ENCODE measurements at places on chromosomes 12 and 14.

DNA sequence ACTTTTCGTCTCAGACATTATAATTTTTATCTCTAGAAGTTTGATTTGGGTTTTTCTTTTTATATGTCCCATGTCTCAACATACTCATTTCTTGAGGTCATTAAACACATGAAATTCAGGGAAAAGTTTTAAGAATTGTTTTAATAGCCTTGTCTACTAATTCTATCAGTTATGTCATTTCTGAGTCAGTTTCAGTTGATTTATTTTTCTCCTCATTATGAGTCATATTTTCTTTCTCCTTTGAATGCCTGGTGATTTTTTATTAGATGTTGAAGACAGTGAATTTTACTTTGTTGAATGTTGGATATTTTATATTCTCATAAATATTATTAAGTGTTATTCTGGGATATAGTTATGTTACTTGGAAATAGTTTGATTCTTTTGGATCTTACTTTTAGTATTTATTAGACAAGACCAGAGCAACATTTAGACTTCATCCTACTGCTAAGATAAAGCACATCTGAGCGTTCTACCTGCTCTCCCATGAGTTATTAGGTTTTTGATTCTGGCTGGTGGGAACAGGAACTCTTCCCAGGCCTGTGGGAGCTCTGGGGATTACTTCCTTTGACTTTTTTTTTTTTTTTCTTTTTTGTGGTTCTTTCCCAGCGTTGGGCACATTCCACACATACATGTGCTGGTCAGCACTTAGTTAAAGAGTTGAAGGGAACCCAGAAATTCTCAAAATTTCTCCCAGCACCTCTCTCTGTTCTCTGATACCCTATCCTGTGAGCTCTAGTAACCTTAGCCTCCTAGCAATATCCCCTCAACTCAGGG lies 1157.7 kb downstream of the BCL11B start:
- DNase-seq: peak; percentile 64

DNA sequence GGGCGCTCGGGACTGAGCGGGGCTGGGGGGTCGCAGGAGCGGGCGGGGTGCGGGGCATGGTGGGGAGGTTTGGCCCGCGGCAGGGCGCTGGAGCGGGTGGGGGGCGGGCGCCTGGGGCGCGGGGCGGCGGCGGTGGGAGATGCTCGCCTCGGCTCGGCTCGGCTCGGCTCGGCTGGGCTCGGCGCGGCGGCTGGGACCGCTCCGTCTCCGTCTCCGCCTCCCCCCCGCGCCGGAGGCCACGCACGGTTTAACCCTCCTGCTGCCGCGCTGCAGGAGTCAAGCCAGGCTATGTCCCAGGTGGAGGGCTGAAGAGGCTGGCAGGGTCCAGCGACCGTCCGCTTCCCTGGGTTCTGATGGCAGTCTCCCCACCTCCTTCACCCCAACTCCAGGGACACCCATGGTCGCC lies at the start of gene PIANP:
Gene PIANP (minus strand): TSS at position 170 of the 406 bp plus-strand sequence. CDS start 2,754 bp downstream, outside the sequence.
- DNase-seq: no peak

DNA sequence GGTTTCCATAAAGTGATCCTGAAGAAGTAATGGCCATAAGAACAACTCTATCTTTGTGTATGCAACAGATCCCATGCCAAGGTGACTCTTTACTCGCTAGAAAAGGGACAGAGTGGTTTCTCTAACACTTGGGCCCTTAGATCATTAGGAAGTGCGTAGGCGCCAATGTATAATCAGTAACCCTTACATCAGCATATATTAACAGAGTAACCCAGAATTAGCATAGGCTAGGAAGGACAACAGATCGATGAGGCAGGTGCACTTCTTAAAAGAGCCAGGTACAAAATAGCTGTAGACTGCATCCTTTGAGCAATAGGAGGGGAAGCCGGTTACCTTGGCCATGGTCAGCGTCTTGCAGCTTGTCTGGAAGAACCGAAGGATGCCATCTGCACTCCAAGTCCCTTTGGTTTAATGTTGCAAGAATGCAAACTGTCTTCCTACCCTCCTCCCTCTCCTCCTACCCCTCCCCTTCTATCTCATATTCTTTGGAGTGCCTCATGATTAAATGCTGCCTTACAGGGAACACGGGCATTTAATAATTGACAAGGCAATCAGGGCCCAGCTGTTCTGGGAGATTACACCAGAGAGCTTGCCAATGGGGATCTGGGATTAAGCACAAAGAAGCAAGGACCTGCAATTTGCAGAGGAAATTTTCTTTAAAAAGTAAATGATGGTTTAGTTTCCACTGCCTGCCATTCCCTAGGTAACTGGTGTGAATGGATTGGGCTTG lies 8.0 kb downstream of the GSG1 start:
- DNase-seq: no peak

GRCh38 chr12:79920421-79921238 lies 14.3 kb downstream of the PPP1R12A start:
- DNase-seq: no peak

- DNase-seq: peak; percentile 5
These were observed 39.6 kb downstream of the DNAH10 start for GRCh38 chr12:123801573-123802178.

DNA sequence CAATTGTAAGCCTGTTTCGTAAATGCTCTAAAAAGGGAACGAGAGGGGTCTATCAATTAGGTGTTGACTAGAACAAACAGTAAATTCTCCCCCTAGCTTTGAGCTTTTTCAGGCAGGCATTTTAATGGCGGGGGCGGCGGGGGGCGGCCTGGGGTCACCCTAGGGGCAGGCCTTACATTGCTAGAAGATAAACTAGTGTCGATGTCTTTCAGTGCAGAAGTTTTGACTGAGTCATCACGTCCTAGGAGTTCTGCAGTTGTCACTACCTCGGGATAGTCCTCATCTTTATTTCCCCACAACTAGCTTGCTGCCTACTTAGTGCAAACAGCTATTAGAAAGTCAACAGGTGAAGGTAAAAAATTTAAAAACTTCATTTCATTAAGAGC lies 1.6 kb downstream of the ATP6V1D start:
- peak; percentile 32 for DNase-seq

GRCh38 chr12:103455020-103455763 lies 40.6 kb downstream of the C12orf42 start:
- no peak for DNase-seq

GRCh38 chr12:63150713-63151622 lies at the start of gene AVPR1A:
TSS of gene AVPR1A (minus strand) at chr12:63151201. CDS start at chr12:63150836, 365 bp downstream.
- no peak for DNase-seq

GRCh38 chr14:35506927-35507326 lies 27.0 kb upstream of the INSM2 start:
- peak; percentile 35 for DNase-seq

GRCh38 chr12:109304485-109304884 lies 4.6 kb downstream of the FOXN4 start:
- no peak for DNase-seq

GRCh38 chr14:104115691-104116287 lies 22.6 kb upstream of the KIF26A start:
- DNase-seq: no peak

GRCh38 chr14:24167469-24168114 lies 4.3 kb upstream of the REC8 start:
- no peak for DNase-seq

DNA sequence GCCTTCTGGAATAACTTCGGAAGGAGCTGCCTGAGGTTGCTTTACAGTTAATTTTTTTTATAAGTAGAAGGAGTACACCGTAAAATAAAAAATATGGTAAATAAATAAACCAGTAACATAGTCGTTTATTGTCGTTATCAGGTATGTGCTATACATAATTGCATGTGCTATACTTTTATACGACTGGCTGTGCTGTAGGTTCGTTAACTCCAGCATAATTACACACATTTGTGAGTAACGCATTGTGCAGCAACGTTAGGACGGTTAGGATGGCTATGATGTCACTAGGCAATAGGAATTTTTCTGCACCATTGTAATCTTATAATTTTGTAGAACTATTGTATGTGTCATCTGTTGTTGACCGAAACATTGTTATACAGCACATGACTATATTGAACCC lies 8.5 kb downstream of the EXD2 start:
- DNase-seq: no peak

GRCh38 chr12:76421046-76421445 lies 72.8 kb upstream of the BBS10 start:
- no peak for DNase-seq

DNA sequence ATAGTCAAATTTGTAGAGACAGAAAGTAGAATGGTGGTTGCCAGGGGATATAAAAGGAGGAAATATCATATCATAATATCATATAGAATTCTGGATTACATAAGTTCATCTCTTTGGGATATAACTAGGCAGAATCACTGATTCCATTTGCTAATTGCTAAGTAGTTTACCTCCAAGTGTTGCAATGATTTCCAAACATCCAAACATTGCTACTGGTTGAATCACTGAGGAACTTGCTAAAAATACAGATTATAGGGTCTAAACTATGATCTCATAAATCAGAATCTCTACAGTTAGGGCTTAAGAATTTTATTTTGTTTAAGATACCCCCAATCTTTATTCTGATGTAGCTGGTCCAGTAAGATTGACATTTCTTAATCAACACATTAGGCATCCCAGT lies 16.1 kb upstream of the TAS2R42 start:
- no peak for DNase-seq

DNA sequence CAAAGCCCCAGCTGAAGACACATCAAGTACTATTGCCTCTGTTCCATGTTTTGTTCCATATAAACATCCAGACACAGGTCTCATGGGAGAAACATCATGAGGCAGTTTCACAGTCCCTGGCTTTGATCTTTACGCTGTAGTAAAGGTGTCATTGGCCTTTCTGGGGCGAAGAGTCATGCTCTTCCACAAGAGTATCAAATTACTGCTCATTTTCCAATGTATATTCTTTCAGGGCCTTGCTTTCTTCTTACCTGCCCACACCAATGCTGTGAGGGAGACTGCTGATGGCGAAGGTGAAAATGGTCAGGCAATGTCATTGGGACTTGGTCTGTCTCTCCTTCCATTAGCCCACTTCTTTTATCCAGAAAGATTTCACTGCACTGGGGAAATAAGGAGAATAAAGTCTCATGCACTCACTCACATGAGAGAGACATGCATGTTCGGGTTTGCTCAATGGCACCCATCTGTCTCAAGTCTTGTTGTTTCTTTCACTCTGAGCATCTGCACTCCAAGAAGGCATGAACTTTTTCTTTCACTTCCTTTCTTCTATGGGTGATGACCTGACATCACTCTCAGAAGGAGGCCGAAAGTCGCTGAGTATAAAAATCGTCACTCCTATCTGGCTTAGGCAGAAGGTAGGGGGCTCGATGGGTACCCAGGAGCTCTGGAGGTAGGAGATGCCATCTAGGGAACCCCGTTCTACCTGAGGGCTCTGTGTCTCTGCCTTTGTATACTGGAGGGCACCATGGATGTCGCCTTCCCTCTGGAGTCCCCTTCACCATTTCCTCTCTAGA lies 1.3 kb upstream of the JDP2 start:
- DNase-seq: no peak

GRCh38 chr12:15583804-15584203 lies 205.4 kb downstream of the EPS8 start:
- DNase-seq: no peak

GRCh38 chr14:102926104-102926503 lies 3.6 kb downstream of the AMN start:
- no peak for DNase-seq

DNA sequence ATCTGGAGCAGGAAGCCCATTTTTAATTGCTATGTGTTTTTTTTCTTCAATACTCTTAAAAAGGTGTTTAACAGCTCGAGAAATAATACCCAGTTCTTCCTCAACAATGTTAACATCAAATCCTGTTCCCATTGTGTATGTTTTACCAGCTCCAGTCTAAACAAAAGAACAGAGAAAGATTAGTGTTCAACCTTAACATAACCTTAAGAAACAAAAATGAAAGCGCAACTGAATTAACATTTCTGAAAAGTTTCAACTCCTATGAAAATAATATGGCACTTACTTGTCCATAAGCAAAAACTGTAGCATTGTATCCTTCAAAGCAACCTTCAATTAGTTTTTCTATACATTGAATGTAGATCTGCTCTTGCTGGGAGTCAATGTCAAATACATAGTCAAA lies 73.2 kb downstream of the KIF21A start:
- DNase-seq: no peak

DNA sequence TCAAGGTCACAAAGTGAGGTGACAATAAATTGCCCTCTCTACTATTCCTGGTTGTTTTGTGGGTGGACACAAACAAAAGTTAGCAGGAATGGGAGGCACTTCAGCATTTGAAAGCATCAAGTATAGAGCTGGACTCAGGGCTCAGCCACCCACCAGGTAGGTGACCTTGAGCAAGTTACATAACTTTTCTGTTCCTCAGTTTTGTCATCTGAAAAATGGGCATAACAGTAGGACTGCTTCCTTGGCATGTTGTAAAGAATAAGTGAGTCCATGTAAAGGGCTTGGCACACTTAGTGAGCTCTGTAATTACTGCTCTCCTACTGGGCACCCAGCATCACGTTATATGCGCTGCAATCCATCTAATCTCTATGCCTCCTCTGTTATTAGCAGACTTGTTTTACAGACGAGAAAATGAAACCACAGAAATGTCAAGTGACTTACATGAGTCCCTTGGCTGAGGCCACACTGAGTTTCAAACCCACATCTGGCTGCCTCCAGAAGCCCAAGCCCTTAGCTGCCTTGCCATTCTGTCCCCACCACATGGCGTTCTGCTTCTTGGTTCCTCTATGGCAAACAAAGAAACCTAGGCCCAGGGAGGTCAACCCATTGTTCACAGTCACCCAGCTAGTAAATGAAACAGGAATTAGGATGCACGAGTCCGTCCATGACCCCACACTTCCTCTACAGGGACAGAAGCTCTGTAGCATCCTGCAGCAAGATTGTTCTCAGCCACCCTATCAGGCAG lies 63.2 kb upstream of the SLC24A4 start:
- DNase-seq: no peak

GRCh38 chr14:35470755-35471154 lies 63.2 kb upstream of the INSM2 start:
- peak; percentile 9 for DNase-seq

GRCh38 chr14:25371068-25371467 lies 321.1 kb upstream of the STXBP6 start:
- DNase-seq: no peak

GRCh38 chr14:104864267-104865080 lies 594 bp upstream of the CEP170B start:
- DNase-seq: no peak

DNA sequence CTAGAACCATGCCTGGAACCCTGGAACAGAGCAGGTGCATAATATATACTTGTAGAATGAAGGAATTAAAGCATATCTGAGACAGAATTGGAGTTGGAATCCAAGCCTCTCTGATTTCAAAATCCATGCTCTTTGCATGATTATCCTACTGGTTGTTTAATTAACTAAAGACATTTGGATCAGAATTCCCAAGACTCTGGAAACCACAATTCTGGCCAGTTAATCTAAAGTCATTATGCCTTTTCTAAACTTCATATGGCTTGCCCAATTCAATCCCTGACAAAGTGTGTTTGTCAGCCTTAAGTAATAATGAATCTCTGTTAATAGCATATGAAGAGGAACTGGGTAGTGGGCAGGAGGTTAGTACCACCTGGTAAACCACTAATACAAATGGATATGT lies 422.6 kb downstream of the ATP23 start:
- no peak for DNase-seq
